A549 treated with Hydrocortisone at 1 μM for 4 hours (cell line): ENCODE measurements at places on chromosomes 13 and 19. TPM values are rescaled to one million over a fixed set of nuclear protein-coding genes. Genes with fewer than 3 reads are reported as not detected.

TEKTIP1 gene
- total RNA-seq: 0.20 to 0.23 TPM in 2 of 5 replicates, not detected in the others

PLK5 gene
- total RNA-seq: not detected in 5 replicates

MAST1 gene
- total RNA-seq: 1.3 to 2.1 TPM (median 1.8 TPM) in 5 replicates

SIAH3 gene
- not detected in 5 replicates for total RNA-seq

CACNG6 gene
- total RNA-seq: 8.8 to 12.8 TPM (median 11.3 TPM) in 5 replicates

GRK1 gene
- 0.03 TPM in 1 of 5 replicates, not detected in the others for total RNA-seq

ZNF177 gene
- 0.43 to 0.76 TPM (median 0.58 TPM) in 5 replicates for total RNA-seq

CYP2F1 gene
- total RNA-seq: not detected in 5 replicates

UGGT2 gene
- total RNA-seq: 7.3 to 10.9 TPM (median 9.4 TPM) in 5 replicates

PLIN5 gene
- 0.06 to 0.20 TPM (median 0.12 TPM) in 5 replicates for total RNA-seq

CYP2S1 gene
- 19.2 to 22.5 TPM (median 19.7 TPM) in 5 replicates for total RNA-seq

PTH2 gene
- total RNA-seq: not detected in 5 replicates

ZNF460 gene
- 0.76 to 1.3 TPM (median 1.1 TPM) in 5 replicates for total RNA-seq

ZNF611 gene
- total RNA-seq: 2.3 to 4.1 TPM (median 3.1 TPM) in 5 replicates

MIR17HG gene
- total RNA-seq: 0.46 to 1.4 TPM (median 0.88 TPM) in 5 replicates

RGCC gene
- total RNA-seq: 6.1 to 13.2 TPM (median 12.0 TPM) in 5 replicates

ZNF90 gene
- not detected in 5 replicates for total RNA-seq

KLC3 gene
- total RNA-seq: 0.69 to 1.4 TPM (median 0.89 TPM) in 5 replicates

ZNF99 gene
- not detected in 5 replicates for total RNA-seq

S1PR4 gene
- total RNA-seq: 0.06 to 0.22 TPM (median 0.12 TPM) in 4 of 5 replicates, not detected in the other
